ENCODE measurements at places on chromosomes 5 and 9.

DNA sequence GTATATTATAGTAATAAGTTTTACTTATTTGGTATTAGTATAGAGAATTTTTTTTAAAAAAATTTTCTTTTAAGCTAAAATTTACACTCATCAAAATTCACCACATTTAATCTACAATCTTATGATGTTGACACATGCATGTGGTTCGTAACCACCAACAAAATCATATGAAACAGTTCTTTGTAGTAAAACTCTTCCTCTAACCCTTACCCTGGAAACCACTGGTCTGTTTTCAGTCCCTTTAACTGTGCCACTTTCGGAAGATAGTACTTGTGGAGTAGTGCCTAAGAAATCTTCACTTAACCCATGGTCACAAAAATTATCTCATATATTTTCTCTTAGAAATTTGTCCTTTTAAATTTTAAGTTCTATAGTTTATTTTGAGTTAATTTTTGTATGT is 1498.8 kb downstream of the MAT2B start:
- no peak for DNase-seq

GRCh38 chr9:89452561-89452960 is 45.4 kb downstream of the SEMA4D start:
- DNase-seq, result no peak

DNA sequence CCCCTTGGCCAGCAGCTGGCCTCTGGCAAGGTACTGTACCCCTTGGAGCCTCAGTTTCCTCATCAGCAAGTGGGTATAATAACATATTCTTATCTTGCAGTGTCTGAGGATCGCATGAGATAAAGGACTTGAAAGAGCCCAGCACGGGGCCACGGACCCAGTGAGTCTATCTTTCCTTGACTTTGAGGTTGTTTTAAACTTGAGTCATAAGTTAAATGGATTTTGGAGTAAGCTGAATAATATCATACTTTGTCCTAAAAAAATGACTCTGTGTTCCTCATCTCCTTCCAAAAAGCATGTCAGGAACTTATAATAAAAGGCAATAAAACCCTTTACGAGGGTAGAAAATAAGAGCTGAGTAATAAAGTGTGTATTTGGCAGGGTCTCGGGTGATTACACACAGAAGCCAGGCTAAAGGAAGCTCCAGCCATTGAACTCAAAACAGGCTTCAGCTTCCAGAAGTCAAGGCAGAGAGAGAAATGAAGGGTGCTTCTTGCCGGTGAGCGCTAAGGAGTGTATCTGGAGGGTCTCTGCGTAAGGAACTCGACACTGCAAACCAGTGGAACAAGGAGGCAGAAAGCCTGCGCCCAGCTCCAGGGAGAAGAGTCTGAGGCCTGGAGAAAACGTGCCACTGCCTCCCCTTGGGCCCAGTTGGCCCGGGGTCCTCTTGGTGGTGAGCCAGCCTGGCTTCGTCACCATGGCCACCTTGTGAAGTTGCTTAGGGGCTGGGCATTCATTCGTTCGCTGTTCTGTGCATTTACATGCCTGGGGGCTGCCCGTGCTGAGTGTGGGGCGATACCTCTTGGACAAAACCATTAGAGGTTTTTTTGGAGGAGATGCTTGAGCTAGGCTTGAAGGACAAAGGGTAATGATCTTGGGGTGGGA is 72.4 kb upstream of the PHYKPL start:
- DNase-seq, result no peak

- DNase-seq, result no peak
These were observed 364.4 kb downstream of the GADD45G start for GRCh38 chr9:89969156-89969675.

DNA sequence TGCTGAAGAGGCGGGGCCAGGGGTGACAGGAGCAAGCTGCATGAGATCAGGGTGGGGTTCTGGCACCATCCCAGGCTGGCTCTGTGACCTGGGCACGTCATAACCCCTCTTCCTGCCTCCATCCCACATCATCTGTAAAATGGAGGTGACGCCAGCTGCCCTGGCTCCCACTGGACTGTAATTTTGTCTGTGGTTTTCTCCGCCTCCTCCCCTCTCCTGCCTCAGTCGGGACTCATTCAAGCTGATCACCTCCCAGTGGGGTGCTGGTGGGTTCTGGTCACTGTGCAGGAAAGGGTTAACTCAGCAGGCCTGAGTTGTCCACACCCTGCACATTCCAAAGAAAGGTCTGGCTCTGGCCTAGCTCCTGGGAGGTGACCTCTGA is 128.2 kb downstream of the RXRA start:
- DNase-seq, result no peak

DNA sequence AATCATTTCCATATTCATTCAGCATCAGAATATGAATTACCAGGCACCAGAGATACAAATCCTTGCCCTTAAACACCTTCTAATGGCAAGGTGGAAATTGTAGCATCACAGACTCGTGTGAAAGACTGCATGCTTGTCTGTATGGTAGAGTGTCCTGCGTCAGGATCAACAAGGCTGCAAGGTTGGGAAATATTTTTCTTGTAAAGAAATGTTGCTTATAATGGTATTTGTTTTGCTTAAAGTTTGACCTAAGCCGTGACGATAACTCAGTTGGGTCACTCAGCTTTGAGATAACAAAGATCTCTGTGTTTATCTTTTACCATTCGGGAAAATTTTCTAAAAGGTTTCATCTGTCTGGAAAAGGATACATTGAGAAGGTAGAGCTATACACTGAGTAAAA is 87.6 kb downstream of the BASP1 start:
- no peak for DNase-seq

DNA sequence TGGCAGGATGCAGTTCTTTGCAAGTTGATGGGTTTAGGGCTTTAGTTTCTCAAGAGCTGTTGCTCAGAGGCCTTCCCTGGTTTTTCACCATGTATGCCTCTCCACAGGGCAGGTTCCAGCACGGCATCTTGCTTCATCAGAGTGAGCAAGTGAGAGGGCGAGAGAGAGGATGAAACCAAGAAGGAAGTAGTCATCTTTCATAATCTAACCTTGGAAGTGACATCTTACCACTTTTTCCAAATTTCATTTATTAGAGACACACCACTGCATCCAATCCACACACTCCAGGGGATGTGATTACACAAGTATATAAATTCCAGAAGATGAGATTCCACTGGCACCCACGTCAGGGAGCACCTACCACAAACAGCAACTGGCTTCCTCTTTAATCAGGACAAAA is 294.4 kb downstream of the MARCHF11 start:
- no peak for DNase-seq

DNA sequence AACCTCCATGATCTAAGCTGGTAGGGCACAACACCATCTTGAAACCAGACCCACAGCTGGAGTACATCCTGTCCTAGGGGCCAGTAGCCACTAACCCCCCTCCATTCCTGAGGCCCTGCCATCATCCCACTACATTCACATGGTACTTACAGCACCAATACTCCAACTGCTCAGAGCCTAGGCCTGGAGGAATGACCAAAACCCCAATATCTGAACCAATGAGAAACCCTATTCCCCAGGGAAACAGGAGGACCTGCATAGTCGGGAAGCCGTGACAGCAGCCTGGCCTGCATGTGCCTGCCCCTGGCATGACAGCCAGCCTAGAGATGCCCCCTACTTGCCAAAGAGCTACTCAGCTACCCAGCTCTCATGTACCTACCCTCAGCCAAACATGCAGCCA is 65.4 kb upstream of the DMRT1 start:
- DNase-seq, result no peak

GRCh38 chr5:137737349-137738131 is 1.7 kb upstream of the KLHL3 start:
- DNase-seq, result no peak

DNA sequence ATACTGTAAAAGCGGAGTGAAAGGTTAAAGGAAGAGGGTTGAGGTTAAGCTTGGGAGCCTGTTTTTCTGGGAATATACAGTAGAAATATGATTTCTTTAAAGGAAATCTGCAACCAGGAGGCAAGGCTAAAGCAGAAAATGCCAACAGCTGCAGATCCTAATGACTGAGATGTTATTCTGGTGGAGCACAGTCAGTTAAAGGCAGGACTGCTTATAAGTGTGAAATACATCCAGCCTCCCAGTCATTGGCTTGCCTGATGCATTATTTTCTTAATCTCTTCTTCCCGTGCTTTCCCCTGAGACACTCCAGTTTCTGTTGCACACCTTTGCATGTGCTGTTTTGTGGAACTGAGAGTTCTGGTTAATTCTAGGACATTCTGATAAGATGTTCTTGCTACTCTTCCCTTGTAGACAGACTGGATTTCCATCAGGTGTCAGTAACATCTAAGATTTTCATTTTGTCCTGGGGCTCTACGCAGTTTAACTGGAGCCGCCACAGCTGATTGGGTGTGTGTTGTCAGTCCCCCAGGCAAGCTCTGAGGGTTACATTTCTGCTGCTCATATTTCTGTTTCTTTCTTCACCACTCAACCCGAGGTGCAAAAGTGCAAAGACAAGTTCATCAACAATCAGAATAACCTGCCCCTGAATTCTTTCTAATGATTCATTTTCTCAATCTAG is 44.4 kb downstream of the CAST start:
- DNase-seq, result no peak

- DNase-seq, result no peak
These were observed 37.9 kb downstream of the TENT4A start for GRCh38 chr5:6750951-6751685.

DNA sequence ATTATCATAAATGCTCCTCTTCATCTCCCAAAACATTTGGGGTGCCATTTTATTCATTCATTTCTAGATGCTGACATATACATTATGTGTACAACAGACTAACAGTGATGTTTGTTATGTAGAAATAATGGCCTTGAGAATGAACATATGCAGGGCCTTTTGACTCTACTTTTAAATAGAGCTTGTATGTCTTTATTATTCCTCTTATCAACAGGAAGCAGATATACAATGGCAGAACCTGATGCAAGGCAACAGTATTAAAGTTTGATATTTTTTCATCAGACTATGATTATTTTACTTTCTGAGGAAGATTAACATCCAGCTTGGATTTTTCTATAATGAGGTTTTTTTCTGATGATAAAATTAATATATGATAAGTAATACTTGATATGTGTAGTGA is 44.1 kb downstream of the SNX18 start:
- DNase-seq, result no peak

GRCh38 chr9:134957165-134957944 is 39.6 kb upstream of the FCN1 start:
- no peak for DNase-seq

DNA sequence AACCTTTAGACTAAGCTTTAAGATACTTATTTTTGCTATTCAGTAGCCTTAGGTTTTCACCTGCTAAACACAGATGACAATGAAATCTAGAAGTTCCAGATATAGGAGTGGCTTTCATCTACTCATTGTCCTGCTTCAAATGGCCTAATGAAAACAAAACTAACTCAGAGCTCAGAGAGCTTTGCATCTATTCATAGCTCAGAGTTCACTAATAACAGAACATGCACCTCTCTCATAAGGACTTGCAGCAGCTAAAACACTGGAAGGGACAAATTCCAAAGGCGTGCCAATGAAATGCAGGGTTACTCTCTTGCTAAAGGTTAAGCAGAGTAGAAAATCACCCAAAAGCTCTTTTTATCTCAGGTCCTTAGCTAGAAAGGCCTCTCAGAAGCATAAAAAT is 29.0 kb downstream of the SLC31A2 start:
- no peak for DNase-seq

- DNase-seq, result peak; percentile 72
These were observed 21.3 kb upstream of the AK3 start for GRCh38 chr9:4762108-4762885.

GRCh38 chr5:157745041-157745456 is 1.5 kb downstream of the LSM11 start:
- DNase-seq, result no peak

DNA sequence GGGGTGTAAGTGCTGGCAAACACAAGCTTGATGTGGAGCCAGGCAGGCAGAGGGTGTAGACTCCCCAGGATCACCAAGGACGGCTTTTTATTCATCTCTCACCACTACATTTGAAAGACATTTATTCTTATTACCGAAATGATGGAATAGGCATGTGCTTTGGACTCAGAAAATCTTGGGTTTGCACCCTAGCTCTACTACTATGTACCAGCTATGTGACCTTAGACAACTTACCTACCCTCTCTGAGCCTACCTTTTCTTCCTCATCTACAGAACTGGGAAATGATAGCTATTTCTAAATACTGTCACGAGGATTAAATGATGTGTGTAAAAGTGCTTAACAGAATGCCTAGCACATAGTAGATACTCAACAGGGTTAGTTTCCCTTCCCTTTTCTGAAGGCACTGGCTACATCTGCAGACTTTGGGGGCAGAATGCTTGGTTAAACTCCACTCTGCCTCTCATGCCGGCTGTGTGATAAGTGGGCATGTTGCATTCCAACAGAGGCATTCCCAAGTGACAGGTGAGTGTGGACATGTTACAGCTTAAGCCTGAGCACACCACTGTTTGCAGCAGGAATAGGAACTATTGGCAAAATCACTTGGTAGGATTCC is 94.8 kb downstream of the SLC1A3 start:
- no peak for DNase-seq

- DNase-seq, result no peak
These were observed 4.5 kb upstream of the ORM1 start for GRCh38 chr9:114318416-114318815.

- no peak for DNase-seq
These were observed 3.8 kb downstream of the ZNF622 start for GRCh38 chr5:16461782-16462181.

GRCh38 chr5:1502046-1502736 is 21.6 kb downstream of the LPCAT1 start:
- no peak for DNase-seq

- no peak for DNase-seq
These were observed 16.6 kb downstream of the OLFM1 start for GRCh38 chr9:135103931-135104639.

GRCh38 chr9:4548811-4549725 is 58.8 kb downstream of the SLC1A1 start:
- DNase-seq, result no peak

DNA sequence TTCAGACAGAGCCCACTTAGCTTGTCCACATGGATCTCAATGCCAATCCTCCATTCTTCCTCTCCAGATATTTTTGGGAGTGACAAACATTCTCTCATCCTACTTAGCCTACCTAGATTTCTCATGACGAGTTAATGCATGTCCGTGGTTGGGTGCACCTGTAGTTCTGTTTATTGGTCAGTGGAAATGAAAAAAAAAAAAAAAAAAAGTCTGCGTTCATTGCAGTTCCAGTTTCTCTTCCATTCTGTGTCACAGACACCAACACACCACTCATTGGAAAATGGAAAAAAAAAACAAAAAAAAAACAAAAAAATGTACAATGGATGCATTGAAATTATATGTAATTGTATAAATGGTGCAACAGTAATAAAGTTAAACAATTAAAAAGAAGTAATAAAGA is 59.0 kb downstream of the BASP1 start:
- DNase-seq, result no peak

- DNase-seq, result no peak
These were observed 113.8 kb downstream of the TLE4 start for GRCh38 chr9:79685577-79685976.

All from activated T-helper 1 cell treated with anti-CD3 and anti-CD28 coated beads, Interleukin-12 subunit alpha, Interleukin-12 subunit beta, Interleukin-2, Interleukin-4 antibody, amounts not matched to agents 30 ng/mL and 10 ng/mL and 1 ng/mL, durations not matched to agents 14 hours and 24 hours and 36 hours (primary cell).